ENCODE measurements at places on chromosomes 12 and 14. TPM values are rescaled to one million over a fixed set of nuclear protein-coding genes. Genes with fewer than 3 reads are reported as not detected.

GRCh38 chr14:85131226-85131922 lies 398.6 kb upstream of the FLRT2 start:
- no peak for DNase-seq

GRCh38 chr14:100747021-100747586 lies 20.4 kb downstream of the DLK1 start:
- DNase-seq = peak; percentile 11

DNA sequence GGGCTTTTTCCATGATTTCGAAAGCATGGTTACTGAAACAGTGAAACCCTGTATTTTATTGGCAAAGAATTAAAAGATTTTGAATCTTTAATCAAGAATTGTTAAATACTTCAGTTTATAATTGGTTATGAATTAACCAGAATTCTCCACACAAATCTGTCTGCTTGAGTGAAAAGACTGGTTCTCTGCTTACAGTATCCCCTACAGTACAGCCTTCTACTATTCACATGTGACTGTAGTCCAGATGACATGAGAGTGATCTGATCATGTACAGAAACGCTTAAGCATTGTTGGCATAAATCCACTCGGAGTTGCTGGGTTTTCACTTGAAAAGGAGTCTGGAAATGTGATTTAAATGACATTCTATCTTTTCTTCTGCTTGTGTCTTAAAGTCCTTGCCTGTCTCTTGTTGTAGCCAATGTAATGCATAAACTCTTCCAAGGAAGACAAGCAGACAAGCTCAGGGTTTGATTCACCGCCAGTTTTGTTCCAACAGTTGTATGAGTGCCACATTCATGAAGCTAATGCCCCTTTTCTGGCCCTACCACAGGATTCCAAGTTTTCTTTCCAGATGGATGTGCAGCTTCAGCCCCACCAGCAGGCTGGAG lies 222.0 kb upstream of the LRIG3 start:
- DNase-seq = no peak

DNA sequence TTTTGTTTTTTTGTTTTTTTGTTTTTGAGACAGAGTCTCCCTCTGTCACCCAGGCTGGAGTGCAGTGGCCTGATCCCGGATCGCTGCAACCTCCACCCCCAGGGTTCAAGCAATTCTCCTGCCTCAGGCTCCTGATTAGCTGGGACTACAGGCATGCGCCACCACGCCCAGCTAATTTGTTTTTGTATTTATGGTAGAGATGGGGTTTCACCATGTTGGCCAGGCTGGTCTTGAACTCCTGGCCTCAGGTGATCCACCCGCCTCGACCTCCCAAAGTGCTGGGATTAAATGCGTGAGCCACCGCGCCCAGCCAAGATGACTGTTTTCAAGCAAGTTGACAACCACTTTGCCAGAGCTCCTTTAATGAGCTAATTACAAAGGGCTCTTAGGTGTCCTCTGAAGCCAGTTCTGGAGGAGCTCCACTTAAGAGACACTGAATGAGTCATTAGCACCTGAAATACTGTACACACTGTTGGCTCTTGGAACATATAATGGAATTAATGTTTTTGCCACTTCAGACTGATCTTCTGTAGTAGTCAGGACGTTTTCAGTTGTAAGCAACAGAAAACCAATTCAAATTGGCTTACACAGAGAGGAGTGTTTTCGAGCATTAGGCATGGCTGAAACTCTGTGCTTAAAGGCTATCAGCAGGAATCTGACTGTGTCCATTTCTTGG lies 55.4 kb upstream of the MED13L start:
- no peak for DNase-seq

The CDCA3 gene
- total RNA-seq = 94.8 TPM

The GAPDH gene
- 4,101 TPM for total RNA-seq

Data from activated T-cell treated with anti-CD3 and anti-CD28 coated beads, Interleukin-2, amount 50 U/mL, for 72 hours (primary cell).